ENCODE measurements at places on chromosomes 3 and 15.

DNA sequence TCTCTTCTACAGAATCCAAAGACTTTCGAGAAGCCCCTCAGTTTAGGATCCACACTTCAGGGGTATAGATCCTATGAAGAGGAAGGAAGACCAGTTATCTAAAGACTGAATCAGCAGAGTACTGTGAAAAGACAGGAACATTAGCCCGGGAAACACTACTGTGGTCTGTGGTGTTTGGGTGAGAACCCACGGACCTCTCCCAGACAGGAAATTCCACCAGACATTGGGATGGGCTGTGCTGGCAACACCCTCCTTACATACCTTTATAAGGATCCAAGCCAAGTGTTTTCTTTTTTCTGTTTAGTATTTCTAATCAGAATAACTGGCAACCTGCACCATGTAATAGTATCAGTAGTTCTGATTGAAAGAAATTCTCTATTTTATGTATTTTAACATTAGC is 14.1 kb downstream of the TMEM207 start:
- DNase-seq: no peak

GRCh38 chr15:87752250-87752951 is 504.1 kb downstream of the NTRK3 start:
- no peak for DNase-seq

DNA sequence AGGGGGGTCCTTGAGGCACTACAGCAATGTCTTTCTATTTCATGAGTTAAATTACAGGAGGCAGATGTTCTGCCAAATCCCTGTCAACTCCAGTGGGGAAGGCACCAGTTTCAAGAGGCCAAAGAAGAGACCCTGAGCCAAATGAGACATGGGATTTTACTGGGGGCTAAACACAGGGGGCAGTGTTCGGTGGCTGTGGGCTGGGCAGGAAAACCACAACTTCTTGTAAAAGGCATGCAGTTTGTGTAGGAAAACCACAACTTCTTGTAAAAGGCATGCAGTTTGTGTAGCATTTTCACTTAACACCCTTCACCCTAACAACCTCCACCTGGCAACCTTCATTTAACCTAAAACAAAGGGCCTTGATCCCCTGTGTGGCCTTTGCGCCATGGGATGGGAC is 61.0 kb downstream of the POLR2M start:
- DNase-seq: no peak

- no peak for DNase-seq
Observed at GRCh38 chr3:62965311-62965710, 90.1 kb upstream of the CADPS start.

DNA sequence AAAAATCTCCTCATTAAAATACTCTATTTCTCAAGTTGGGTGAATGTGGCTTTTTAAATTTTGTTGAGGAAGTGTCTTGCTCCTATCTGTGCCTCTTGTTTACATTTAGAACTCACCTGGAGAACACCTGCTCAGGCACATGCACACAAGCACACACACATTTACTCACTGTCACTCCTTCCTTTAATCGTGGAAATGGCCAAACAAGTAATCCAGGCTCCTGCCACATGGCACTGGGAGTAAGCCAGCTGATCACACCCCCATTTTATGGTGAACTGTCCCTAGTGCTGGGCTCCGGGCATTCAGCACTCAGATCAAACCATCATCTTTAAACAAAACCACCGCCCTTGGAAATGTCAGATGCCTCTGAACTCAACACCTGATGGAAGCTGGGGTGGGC is 204.7 kb upstream of the BHLHE40 start:
- DNase-seq: no peak

- DNase-seq: no peak
Observed at GRCh38 chr3:194312186-194312742, 38.9 kb downstream of the CPN2 start.

DNA sequence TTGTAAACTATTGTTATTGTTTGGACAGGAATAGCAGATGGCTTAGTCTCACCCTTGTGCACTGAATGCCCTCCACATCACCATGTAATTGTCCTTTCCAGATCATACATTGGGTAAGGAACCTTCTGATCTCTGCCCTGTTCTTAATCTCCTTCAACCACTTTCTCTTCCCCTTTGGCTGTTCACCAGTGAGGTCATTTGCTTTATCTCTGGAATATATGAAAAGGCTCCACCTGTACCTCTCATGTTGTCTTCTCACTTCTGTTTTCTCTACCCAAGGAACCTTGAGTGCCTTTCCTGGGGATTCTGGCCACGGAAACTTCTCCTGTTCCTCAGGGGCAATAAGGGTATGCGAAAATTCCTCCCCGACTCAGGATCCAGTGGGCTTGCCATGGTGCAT is 28.5 kb downstream of the MCTP2 start:
- no peak for DNase-seq

DNA sequence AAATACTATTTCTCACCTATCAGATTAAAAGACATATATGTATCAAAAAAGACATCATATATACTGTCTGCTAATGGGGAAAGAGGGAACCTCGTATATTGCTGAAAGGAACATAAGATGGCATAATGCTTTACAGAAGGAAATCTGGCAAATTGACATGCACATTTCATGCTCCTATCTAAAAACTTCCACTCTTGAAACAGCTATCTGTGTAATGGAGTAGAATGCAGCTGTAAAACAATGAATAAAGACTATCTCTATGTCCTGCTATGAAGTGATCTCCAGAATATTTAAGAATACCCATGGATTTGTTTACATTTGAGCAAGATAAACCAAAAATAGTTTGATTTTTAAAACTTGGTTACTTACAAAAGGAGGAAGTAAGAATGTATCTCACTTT is 107.4 kb downstream of the TBL1XR1 start:
- no peak for DNase-seq

DNA sequence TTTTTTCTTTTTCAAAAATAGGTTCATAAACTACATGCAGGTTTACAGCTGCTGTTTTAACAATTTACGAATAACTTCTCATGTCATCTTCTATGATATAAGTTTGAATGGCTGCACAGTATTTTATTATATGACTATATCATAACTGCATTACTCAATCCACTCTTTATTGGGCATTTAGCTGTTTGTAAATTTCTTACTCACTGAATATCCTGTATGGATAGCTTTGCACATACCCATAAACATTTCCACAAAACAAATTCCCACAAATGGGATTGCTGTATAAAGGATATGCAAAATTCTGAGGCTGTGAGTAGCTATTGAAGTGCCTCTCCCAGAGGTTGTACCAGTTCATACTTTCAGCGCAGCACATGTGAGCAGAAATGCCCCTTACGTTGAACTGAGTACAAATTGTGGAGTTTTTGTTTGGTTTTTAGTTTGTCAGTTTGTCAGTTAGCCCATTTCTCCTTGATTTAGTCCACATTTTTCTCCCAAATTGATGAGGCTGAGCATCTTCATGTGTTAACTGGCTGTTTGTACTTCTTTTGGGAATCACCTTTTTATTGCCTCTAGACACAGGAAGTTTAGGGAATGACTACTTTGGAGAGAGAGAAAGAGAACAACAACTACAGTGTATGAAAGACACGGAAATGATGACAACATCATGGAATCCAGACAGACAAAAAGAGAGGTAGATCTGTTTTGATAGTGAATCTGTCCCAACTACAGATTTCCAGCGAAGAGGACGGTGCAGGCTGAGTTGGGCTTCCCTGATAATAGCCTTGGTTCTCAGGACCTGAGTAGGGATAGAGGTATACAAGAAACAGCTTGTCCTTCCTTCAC is 24.8 kb downstream of the TTC23 start:
- DNase-seq: no peak

DNA sequence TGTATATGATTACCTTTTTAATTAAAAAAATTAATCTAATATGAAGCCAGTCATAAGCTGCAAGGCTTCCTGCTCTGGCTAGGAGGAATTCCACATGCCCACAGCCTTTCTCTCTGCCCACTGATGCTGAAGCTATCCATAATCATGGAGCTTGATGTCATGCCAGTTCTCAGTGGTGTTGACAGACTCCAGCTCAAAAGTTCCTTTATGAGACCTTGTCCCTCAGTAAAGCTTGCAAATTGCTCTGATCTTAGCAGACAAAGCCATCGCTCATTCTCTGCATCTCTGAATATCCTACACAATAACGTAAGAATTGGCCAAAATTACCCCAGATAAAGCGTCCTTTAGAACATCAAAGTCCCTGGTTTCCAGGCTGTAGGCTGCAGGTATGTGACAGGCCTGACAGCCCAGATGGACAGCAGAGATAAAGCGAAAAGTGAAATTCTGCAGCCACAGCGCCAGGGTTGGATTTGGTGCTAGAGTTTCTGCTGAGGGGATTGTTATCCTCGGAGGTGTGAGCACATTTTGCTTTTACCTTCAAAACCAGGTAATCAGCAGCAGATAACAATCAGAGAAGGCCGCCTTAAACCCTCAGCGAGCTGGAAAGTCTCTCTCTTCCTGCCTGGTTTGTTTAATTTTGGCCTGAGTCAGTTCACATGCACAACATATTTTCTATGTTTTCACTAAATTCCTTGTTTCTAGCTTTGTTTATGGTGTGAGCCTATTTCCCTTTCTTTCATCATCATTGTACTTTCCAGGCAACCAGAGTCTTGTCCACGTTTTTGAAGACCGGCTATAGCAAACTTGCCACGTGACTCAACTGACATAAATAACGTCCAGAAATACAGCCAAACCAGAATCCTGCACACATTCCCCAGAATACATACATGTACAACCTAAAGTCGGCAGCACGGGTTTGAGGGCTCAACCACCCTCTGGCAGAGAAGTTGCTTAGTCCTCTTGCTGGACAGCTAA is 36.6 kb upstream of the ALDH1A3 start:
- DNase-seq: no peak

DNA sequence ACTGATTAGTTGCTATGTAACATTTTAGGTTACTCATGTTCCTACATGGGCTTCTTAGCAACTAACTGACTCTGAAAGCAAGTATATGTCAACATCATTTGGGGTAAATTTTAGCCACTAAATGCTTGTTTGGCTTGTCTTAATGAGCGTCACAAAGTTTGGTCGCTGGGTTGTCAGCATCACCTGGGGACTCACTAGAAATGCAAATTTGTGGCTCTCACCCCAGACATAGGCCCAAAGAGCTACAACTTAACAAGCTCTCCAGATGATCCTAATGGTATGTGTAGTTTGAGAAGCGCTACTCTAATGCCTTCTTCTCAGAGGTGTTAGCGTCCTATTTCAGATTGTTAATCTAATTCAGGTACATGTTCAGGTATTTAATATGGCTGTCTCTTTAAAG is 32.7 kb upstream of the CPOX start:
- DNase-seq: no peak

GRCh38 chr15:83320844-83321243 is 36.4 kb upstream of the BNC1 start:
- no peak for DNase-seq

DNA sequence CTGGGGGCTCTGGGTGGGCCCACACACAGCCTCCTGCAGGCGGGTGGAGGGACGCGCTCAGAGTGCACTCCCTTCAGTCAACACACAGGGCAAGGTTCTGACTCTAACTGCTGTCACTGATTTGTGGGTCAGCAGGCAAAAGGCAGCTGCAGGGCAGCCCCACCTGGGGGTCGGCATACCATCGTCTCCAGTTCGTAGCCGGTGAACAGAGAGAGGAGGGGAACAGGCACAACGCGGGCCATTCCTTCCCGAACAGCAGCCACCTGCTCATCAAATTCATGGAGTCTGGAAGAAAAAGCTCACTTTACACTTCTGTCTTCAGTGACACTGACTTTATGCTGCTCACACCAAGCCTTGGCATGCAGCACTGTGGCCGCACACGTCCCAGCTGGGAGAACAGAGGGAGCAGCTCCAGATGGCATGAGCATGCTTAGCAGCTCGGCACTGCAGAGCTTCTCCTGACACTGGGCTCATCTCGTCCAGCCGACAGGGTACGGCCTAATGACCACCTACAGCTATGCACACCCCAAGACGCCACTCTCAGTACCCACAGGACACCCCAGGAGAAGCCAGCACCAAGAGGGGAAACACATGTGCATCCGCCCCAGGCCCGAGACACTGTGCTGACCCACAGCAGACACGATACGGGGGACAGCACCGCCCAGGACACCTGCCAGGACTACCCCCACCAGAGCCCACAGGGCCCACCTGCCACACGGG is 14.4 kb upstream of the OCA2 start:
- DNase-seq: no peak

DNA sequence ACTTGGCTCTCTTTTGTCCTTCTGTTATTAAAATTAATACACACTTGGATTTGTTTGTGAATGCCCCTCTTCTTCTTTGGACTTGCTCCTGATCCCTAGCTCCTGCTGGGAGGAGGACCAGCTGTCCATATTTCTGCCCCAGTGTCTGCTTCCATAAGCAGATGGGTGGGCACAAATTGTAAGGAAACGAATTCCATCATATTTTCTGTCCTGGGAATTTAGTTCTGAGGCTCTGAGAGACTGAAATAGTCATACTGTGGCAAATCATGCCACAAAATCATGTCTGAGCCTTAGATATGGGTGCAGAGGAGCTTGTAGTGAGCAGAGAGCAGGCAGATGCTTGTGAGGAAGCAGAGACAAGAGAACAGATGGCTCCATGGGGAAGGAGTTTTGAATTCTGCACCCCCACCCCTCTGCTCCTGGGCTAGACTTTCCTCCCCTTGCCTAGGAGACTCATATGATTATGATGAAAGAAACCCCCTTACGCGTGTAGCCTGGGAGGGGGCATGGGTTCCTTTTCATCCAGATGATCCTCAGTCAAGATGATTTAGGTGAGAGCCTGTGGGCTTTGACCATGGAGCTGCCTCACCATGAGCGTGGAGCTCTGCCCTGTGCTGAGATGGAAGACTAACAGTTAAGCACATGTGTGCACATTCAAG is 50.6 kb downstream of the SV2B start:
- DNase-seq: no peak

DNA sequence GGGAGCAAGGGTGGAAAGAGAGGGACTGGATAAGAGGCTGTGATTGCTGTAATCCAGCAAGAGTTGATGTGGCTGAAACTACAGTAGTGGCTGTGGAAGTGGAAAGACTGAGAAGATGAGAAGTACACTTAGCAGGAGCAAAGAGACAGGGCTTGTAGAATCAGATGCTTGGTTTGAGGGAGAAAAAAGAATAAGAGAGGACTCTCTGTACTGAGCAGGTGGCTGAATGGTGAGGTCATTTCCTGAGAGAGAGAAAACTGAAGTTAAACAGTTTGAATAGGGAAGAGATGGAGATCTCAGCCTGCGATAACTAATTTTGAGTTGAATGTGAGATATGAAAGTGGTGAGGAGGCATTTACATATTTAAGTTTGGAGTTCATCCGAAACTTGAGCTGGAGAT is 95.8 kb upstream of the SLC25A36 start:
- no peak for DNase-seq

- DNase-seq: no peak
Observed at GRCh38 chr15:88255087-88255483, 1.5 kb downstream of the NTRK3 start.

- DNase-seq: no peak
Observed at GRCh38 chr15:93025625-93025982, 63.4 kb downstream of the RGMA start.

- DNase-seq: no peak
Observed at GRCh38 chr3:19527746-19528145, 379.4 kb downstream of the KCNH8 start.
